Caki2 (cell line): ENCODE measurements at places on chromosomes 2 and 18. TPM values are rescaled to one million over a fixed set of nuclear protein-coding genes. Genes with fewer than 3 reads are reported as not detected.

DNA sequence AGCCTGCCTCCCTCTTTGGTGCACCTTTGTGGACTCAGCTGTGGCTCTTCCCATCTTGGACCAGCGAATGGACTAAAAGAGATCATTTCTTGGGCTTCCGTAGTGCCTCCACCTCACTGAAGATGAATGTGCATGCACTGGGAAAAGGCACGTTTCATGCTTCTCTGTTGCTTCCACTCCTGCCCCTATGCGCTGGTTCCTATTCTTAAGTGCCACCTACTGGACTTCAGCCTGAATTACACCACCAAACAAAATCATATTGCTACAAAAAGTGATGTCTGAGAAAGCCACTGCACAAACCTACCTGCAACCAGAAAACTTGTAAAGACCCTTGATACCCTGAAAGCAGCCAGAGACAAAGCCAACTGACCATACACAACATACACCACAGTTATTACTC is 695.6 kb downstream of the TSN start:
- DNase-seq, result peak; percentile 15

- DNase-seq, result no peak
These were observed 36.8 kb upstream of the GPD2 start for GRCh38 chr2:156399224-156399949.

DNA sequence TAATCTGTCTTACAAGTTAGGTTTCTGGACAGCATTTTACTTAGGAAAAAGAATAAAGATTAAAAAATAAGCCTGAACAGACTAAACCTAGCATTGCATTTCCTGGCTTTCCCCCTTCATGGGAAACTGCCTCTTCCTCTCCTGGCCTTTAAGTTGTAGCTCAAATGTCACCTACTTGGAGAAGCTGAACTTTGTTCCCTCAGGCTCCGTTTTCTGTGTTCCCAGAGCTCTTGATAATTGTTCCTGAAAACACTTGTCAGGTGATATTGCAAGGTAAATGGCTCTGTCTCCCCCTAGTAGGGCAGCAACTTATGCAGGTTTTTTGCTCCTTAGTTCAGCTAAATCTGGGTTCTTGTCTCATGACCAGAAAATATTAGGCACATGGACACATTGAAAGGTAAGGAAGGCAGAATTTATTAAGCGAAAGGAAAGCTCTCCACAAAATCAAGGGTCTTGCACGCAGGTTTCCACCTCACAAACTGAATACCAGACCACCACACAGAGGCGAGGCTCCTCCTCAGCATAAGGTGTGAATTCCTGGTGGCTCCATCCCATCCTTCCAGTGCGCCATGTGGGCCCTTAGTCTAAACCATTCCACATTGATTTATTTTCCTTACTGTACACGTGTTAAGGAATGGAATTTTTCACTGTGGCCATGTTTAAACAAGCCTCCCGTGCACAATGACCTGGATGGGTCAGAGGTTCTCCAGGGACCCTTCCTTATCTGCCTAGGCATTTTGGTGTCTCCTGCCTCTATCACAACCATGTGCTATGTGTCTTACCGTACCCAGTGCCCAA is 229.3 kb downstream of the HNMT start:
- no peak for DNase-seq

- DNase-seq, result no peak
These were observed 98.4 kb downstream of the UNC80 start for GRCh38 chr2:209870067-209870466.

DNA sequence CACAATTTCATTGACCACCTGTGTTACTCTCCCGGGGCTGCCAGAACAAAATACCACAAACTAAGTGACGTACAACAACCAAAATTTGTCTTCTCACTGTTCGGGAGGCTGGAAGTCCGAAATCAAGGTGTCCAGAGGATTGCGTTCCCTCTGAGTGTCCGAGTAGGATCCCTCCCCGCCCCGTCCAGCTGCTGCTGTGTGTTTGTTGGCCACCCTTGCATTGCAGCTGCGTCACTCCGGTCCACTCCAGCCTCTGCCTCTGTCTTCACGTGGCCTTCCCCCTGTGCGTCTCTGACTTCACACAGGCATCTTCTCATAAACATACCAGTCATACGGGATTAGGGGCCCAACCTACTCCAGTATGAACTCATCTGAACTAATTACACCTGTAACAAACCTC is 251.8 kb upstream of the SMIM21 start:
- DNase-seq, result no peak

GRCh38 chr2:37851428-37851827 is 73.7 kb upstream of the RMDN2 start:
- DNase-seq, result no peak

DNA sequence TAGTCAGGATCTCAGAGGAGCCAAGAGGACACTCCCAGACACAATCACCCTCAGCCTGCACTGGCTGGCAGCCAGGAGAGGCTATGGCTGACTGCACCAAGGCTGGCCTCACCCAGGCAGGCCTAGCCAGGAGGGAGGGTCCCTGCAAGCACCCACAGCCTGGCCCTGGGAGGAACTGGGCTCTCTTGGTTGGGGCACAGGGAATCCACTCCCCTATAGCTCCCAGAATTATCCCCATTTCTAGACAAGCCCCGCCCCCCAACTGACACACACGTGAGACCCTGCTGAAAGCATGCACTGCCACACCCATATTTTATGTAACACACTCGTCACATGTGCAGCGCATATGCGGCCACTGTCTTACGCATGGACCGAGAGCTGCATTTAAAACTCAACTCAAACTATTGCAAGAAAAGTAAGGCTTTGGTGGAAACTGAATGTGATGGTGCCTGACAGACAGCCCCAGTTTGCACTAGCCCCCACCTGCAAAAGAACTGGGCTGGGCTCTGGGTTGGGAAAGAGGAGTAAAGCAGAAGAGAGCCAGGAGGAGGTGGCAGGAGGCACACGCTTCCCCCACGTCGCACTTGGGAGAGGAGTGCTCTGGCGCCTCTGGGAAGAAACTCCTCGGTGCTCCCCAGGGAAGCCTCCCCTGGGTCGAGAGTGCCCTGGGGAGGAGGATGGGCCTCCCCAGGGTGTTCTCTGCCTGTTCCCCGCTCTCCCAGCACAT is 28.9 kb upstream of the ARHGEF4 start:
- DNase-seq, result peak; percentile 92

GRCh38 chr2:238997684-238998083 is 149.8 kb downstream of the TWIST2 start:
- DNase-seq, result no peak

DNA sequence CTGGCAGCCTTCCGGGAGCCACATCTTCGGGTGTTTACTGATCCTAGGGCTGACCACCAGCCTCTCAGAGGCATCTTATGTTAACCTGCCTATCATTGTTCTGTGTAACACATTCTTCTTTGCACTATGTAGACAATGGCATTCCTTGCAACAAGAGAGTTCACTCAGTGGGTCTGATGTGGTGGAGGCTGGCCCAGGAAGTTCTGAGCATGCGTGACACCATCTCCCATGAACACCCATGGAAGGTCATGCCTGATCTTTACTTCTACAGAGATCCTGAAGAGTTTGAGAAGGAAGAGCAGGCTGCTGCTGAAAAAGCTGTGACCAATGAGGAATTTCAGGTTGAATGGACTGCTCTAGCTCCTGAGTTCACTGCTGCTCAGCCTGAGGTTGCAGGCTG is 15.3 kb upstream of the ALMS1 start:
- no peak for DNase-seq

GRCh38 chr2:128519517-128520215 is 201.0 kb upstream of the HS6ST1 start:
- DNase-seq, result no peak

- DNase-seq, result peak; percentile 81
These were observed 1.5 kb downstream of the RND3 start for GRCh38 chr2:150485871-150486538.

DNA sequence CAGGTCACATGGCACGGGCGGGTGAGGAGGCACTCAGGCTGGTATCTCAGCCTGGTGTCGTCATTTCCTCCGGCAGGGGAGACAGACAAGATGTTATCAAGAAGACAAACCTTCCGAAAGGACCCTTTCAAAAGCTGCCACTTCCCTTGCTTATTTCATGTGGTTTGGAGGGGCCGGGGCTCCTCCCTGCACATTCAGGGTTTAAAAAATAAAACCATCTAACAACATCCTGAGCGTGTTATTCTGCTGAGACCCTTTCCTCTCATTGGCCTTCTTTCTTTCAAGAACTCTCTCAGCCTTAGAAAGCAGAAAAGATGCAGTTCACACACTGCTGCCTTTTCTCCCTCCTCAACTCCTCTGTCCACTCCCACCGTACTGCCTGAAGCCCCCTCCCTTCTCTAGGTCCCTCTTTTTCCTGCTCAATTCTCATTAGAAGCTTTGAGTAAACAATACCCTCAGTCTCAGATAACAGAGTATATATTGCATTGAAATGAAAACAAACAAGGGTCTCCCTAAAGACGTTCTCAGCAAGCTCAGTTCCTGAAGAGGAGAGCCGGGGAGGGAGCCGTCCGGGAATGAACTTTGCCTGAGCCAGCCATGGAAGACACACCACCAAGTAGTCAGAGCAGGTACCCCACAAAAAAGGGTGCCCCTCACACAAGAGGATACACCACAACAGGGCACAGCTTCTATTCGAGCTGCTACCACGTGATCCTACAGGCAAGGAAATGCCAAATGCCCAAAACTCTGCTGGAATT is 9.7 kb downstream of the SMAD7 start:
- DNase-seq, result no peak

- no peak for DNase-seq
These were observed 27.4 kb upstream of the WIPF1 start for GRCh38 chr2:174624895-174625430.

DNA sequence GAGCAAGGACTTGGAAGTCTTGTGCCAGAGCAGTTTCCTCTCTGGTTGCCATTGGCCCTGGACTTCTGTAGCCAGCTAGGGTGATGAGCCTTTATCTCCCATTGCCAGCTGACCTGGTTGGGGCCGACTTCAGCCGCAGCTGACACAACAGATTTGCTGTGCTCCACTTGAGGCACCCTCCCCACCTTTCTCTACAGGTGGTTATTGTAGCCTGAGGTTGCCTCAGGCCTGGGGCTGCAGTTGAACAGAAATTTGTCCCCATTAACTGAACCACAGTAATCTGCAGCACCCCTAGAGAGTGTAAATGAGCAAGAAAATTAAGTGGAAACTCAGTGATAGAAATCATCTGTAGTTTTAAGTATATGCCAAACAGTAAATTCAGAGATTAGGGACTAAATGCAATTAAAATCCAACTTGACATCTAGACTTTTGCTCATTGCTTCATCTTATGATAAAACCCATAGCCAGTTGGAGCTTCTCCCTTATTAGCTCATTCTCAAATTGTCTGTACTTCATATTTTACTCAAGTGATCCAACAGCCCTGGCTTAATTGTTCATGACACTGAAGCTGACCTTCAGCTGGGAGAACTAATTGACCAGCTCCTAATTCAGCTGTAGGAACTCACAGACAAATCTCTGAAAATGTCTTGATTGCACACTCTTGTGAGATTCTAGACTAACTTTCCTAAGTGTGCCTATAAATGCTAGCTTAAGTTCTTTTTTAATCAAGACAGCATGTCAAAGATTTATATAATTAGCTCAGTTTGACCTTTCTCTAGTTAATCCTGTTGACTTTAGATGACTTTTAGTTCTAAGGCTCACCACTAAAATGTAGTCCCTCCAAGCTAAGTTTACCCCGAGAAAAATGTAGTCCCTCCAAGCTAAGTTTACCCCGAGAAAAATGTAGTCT is 48.9 kb downstream of the COPS8 start:
- no peak for DNase-seq

- DNase-seq, result no peak
These were observed 32.7 kb upstream of the RPE start for GRCh38 chr2:209969692-209970091.

DNA sequence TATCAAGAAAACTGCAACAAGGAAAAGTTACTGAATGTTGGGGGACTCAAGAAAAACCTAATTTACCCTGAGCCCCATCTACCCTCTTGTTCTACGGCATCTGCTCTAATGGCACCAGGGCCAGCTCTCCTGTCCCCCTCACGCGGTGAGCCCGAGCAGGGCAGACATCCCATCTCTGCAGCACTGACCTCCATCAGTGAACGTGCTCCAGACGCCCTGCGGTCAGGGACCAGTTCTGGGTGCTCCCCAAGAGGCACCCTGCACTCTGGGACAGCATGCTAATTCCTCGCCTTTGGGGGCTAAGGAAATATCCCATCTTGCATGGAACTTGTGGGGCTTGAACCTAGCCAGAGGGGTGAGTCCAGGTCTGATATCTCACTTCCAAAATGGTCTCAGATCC is 43.0 kb downstream of the CENPO start:
- no peak for DNase-seq

Gene MEP1B
- total RNA-seq, result 0.17 TPM in 1 of 2 replicates, not detected in the other

Gene IL36B
- not detected in 2 replicates for total RNA-seq

Gene MYOM1
- total RNA-seq, result 0.17 and 0.20 TPM in 2 replicates

Gene GPR39
- 4.3 and 15.7 TPM in 2 replicates for total RNA-seq

Gene SLC14A1
- total RNA-seq, result not detected in 2 replicates

Gene CYP26B1
- total RNA-seq, result 5.4 and 7.6 TPM in 2 replicates
